ENCODE measurements at places on chromosomes 2 and 18. TPM values are rescaled to one million over a fixed set of nuclear protein-coding genes. Genes with fewer than 3 reads are reported as not detected.

GRCh38 chr2:121144111-121144510 is 140.9 kb downstream of the TFCP2L1 start:
- no peak for DNase-seq
- 0 out of 2 replicates have a peak, but pooled peaks cover 2% of the 10 kb centered on the region for H3K4me1 ChIP-seq
- H3K36me3 ChIP-seq = no peaks in the 10 kb centered on the region
- H3K4me3 ChIP-seq = no peak overlapping the region

DNA sequence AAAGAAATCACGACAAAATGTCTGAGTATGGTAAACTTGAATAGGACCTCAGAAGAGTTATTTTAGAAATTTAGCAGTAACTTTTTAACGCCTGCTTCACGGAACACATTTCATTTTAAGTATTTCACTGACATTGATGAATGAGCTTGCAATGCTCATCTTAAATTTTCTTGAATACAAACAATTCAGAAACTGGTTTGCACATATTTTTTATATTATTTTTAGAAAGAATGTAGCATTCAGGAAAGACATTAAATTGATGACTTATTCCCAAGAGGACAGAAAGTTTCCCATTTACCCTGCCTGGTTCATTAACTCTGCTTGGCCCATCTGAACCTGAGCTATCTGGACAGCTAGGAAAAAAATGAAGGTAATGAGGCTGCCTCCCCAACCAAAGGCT is 89.3 kb downstream of the MBD2 start:
- H3K27me3 ChIP-seq = no peaks in the 10 kb centered on the region
- H3K4me3 ChIP-seq = no peak overlapping the region
- H3K4me1 ChIP-seq = peaks cover under 1% of the 10 kb centered on the region
- no peak overlapping the region for H3K27ac ChIP-seq
- peaks cover 4% of the 10 kb centered on the region for H3K36me3 ChIP-seq
- DNase-seq = no peak

- H3K4me3 ChIP-seq = no peak overlapping the region
- H3K36me3 ChIP-seq = no peaks in the 10 kb centered on the region
- no peaks in the 10 kb centered on the region for H3K4me1 ChIP-seq
These were observed 208.1 kb downstream of the KLHL29 start for GRCh38 chr2:23592898-23593751.

DNA sequence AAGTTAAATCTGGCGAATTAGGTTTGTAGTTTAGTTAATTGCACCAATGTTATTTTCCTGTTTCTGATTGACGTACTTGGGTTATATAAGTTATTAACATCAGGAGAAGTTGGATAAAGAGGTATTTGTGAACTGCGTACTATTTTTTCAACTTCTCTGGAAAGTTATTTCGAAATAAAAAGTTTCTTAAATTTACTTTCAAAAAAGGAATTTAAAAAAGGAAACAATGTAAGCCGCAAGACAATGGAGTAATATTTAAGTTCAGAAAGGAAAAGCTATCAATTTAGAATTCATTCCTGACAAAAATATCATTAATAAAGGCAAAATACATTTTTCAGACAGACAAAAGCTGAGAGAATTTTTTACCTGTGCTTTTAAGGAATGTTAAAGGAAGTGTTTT is 47.7 kb downstream of the RAB10 start:
- no peak for DNase-seq
- peaks cover 6% of the 10 kb centered on the region for H3K36me3 ChIP-seq
- no peak overlapping the region for H3K4me3 ChIP-seq
- H3K27me3 ChIP-seq = no peaks in the 10 kb centered on the region

SLC11A1 gene
- 1.9 TPM for total RNA-seq

DNA sequence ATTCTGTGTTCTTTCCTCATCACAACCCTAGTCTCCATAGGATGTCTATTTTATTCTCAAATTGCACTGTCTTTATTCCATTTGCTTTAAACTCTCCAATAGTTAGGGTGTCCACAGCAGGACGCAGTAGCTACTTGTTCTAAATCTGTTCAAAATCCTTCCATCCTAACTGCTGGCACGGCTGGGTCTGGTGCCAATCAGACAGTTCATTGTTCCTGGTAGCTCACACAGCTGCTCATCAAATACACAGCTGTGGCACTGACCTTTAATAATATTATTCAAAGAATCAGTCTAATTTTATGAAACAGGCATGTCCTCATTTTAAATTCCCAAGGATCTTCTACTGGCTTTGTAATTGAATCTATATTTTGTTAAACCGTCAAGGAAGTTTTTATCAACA is 59.7 kb upstream of the TMEFF2 start:
- H3K4me1 ChIP-seq = no peaks in the 10 kb centered on the region
- H3K36me3 ChIP-seq = no peaks in the 10 kb centered on the region
- no peak overlapping the region for H3K4me3 ChIP-seq
- H3K27ac ChIP-seq = no peak overlapping the region

DNA sequence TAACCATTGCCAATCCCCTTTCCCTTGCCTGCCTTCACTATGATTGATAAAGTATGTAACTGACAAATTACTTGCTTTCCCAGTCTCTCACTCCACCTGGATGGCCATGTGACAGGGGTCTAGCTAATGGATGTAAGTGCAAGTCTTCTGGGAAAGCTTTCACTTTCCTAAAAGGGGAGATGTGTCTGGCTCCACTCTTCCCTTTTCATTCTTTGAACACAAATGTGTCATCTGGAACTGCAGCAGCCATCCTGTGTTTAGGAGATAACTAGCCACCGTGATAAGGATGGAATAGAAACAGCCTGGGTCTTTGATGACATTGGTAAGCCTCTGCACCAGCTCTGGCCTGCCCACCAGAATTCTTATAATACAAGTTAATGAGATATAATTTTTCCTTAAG is 38.2 kb downstream of the SNRPD1 start:
- no peak overlapping the region for H3K4me3 ChIP-seq
- no peak overlapping the region for H3K27ac ChIP-seq
- H3K27me3 ChIP-seq = no peaks in the 10 kb centered on the region

DNA sequence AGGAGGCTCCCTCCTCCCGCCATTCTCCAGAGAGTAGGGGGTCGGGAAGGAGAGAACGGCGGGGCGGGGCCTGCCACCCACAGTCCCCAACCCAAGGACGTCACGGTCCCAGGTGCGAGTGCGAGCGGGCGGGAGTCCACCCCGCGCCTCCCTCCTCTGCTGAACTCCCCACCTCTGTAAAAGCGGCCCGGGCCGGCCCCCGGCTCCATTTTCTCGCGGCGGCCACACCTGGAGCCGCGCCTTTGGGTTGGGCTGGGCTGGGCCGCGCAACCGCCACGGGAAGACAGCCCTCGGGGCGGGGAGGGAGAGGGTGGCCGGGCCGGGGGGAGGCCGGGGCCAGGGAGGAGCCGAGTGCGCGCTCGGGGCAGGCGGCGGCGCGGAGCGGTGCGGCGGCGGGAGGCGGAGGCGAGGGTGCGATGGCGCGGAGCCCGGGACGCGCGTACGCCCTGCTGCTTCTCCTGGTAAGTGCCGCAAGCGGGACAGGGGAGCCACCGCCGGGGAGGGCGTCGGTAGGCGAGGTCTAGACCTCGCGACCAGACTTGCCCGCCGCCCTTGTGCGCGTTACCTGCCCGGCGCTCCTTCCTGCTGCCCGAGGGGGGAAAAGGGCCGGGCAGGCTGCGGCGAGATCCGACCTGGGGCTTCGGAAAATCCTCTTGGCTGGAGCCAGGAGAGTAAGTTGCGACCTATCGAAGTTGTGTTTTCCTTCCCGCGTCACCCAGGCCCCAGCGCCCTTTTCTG is at the start of gene DSG2:
Gene DSG2, plus strand, starts transcription at position 342 of the 738 bp plus-strand sequence. Its CDS starts 75 bp downstream, at position 417.
- no peak for DNase-seq
- no peaks in the 10 kb centered on the region for H3K27me3 ChIP-seq
- peak within 1 kb of the TSS; percentile 95 for H3K27ac ChIP-seq
- H3K4me3 ChIP-seq = 0 out of 2 replicates have a peak within 1 kb of the TSS, but pooled peaks have one; percentile 57

GPR45 gene
- not detected for total RNA-seq

- peaks cover 7% of the 10 kb centered on the region for H3K4me1 ChIP-seq
- DNase-seq = peak; percentile 89
- H3K27ac ChIP-seq = no peak overlapping the region
- H3K36me3 ChIP-seq = no peaks in the 10 kb centered on the region
- H3K4me3 ChIP-seq = no peak overlapping the region
These were observed 48.1 kb downstream of the PKDCC start for GRCh38 chr2:42095923-42096408.

GRCh38 chr2:11073251-11073650 is 82.0 kb upstream of the SLC66A3 start:
- no peaks in the 10 kb centered on the region for H3K36me3 ChIP-seq
- H3K4me1 ChIP-seq = no peaks in the 10 kb centered on the region
- H3K27me3 ChIP-seq = no peaks in the 10 kb centered on the region

- no peak overlapping the region for H3K4me3 ChIP-seq
- no peaks in the 10 kb centered on the region for H3K27me3 ChIP-seq
- H3K36me3 ChIP-seq = no peaks in the 10 kb centered on the region
- H3K27ac ChIP-seq = no peak overlapping the region
- DNase-seq = no peak
- H3K4me1 ChIP-seq = no peaks in the 10 kb centered on the region
These were observed 903.3 kb upstream of the KLHL29 start for GRCh38 chr2:22481486-22482259.

CD28 gene
- total RNA-seq = not detected

GRCh38 chr2:170524828-170525565 is 190.1 kb upstream of the SP5 start:
- H3K27ac ChIP-seq = no peak overlapping the region
- no peaks in the 10 kb centered on the region for H3K27me3 ChIP-seq
- no peaks in the 10 kb centered on the region for H3K36me3 ChIP-seq
- no peak for DNase-seq
